ENCODE measurements at places on chromosomes 4 and X.
A peak's percentile ranks its signal among the peaks of the same experiment; 100 is the strongest.

GRCh38 chr4:8754634-8755589 lies 116.7 kb downstream of the HMX1 start:
- DNase-seq = peak; percentile 18

- no peak for DNase-seq
Measured at GRCh38 chrX:100265179-100265578, 144.9 kb downstream of the PCDH19 start.

DNA sequence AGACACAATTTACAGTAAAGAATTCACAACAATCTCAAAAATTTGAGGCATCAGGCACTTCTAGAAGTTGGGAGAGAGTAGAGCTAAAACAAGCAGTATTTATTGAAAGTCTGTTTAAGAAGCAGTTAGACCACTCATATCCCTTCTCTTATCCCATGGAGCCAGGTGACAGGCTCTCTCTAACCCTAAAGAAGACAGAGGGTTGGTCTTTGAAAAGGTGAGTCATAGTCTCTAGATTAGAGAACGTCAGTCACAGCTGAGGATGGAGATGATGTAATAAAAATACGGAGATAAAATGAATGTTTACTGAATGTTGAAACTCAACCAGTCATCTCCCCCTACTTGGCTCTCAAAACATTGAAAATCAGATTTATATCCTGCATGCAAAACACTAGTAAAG lies 223.8 kb downstream of the CHIC2 start:
- DNase-seq = no peak

DNA sequence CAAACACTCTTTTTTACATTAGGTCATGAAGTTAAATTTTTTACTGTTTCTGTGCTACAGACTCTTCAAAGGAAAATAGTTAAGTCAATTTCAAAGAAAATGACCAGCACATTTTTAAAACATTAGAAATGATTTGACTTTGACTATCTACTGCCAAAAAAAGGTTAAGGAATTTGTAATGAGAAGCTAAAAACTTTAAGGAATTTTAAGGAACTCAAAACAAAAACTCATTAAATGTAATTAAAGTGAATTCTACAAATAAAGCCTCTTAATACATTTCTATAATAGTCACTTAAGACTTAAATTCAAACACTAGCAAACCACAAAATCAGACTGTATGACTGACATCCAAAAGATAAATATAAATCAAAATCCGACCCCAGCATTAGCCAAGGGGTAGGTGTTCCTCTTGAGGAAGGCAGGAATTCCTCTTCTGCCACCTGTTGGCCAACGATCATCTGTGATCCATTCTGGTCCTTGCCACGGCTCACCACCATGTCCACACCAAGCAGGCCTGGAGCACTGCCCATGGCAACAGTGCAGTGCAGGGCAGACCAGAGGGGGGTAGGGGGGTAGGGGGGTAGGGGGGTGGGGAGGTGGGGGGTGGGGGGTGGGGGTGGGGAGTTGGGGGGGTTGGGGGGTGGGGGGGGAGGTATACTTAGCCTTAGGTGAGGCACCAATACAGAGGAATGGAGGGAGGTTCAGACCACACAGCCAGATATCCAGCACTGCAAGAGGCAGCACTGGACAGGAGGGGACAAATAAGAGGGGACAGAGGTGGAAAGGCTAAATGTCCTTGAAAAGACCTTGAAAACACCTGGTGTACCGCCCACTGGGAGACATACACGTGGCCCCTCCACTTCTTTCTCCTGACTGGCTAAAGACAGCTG lies 287.4 kb downstream of the CHIC1 start:
- DNase-seq = no peak

DNA sequence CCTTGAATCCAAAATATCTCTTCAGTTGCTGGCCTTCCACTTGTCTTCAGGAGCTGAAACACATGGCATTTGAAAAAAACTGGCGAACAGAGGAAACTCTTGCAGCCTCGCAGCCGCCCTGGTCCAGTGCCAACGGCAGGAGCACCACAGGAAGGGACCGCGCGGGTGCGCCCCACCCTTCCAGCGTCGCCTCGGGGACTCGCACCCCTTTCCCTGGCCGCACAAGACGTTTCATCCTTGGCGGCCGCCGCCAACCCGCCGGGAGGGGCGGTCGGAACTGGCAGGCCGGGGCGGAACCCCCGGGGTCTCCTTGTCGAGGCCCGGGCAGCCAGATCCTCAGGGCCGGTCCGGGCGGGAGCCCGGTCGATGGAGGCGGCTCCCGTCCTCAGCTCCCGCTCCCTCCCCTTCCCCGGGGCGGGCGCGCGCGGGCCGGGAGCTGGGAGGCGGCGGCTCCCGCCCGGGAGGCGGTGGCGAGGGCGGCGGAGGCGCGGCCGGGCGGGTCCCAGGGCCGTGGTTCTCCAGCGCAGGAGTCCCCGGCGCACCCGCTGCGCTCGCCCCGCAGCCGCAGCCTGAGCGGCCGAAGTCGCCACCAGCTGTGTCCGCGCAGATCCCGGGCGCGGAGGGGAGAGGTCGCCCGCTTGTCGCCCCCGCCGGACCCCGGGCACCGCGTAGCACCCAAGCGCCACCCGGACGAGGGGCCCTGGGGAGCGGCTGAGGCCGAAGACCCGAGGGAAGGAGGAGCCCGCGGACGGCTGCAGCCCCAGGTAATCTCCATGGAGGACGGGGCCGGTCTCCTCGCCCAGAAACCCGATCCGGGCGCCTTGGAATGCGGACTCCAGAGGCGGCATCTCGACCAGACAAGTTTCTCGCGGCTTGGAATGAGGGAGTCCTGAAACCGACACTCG lies 886 bp upstream of the NDST3 start:
- peak; percentile 72 for DNase-seq

Data from right forelimb (tissue), 1 donor.